ENCODE measurements at places on chromosomes 7 and 10.
A peak's percentile ranks its signal among the peaks of the same experiment; 100 is the strongest.

- no peak for DNase-seq
These were observed 22.6 kb upstream of the LRRC72 start for GRCh38 chr7:16504019-16504418.

GRCh38 chr10:110679486-110680272, 35.5 kb downstream of the RBM20 start:
- no peak for DNase-seq

DNA sequence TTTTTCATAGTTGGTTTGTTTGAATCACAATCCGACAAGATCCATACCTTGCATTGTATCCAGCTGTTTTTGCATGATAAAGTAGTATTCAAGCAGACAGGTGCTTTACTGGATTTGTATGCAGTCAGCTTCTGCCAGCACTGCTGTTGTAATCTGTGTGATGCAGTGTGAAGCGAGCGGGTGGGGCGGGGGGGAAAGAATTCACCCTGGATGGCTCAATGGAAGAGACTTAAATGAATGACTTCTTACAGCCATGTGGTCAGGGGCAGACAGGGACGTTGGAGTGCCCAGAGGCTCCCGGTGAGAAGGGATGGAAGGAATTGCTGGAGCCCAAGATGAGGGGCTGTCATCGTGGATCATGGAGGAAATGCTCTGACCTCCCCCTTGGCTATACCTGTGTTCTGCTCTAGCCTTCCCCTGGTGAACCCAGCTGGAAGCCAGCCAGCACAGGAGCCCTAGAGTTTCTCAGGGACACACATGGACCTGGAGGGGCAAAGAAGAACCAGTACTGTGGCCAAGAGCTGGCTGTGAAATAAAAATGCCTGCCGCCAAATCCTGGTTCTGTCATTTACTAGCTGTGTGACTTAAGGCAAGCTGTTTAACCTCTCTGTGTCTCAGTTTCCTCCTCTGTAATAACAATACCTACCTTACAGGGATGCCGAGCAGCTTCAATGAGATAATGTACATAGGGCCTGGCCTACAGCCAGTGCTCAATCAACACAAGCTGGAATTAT, 14.1 kb downstream of the NFE2L3 start:
- no peak for DNase-seq

DNA sequence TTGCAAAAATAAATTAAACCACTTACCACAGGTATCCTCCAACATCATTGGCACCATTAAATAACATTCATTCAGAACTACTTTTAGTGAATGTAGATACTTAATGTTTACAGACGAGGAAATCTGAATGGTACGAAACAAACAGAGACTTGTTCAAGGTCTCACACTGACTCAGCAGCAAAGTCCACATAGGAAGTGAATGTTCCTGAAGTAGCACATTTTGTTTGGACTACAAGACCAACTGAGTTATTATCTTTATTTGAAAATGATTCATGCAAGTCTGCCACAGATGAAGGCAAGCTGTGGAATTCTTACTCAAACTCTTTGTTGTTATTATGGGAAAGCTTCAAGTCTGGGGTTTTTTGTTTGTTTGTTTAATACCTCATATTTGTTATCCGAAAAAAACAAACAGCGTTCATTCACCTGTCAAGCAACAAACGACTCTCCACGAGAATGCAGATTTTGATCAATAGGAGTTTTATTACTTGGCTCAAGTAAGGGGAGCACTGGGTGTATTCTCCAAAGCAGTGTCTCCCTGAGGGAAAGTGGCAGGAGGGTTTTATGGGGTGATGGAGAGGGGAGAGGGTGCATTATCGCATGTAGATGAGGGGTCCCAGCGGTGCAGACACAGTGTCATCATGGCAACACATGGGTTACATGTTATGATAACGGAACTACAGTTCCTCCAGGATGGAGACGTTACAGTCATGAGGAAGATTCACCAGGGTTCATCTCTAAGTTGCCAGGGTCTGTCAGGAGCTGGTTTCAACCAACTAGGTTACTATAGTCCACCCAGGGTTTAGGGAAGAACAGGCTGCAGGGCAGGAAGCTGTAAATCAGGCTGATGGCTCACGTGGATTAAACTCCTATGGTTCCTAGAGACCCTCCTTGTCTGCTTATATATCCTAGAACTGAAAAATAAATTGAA, 147.7 kb upstream of the AKR1E2 start:
- no peak for DNase-seq

DNA sequence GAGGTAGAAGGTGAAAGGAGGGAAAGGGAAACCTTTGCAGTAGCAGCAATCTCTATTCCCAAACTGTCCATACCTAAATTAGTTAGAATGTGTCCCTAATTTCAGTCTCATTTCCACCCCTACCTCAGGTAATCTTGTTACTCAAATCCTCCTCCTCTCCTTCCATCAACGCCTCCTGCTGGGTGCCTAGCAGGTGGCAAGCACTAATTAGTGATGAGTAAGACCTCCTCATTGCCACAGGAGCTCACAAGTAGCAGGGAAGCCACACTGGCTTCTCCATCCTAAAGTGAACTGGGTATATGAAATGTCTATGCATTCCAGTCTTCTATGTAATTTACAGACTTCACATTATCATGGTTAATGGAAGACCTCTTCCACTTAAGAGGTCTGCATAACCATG, 25.7 kb upstream of the FAM133B start:
- DNase-seq = no peak

- DNase-seq = no peak
These were observed 34.5 kb upstream of the CYP26C1 start for GRCh38 chr10:93026072-93026471.

- DNase-seq = no peak
These were observed 285.2 kb upstream of the KLF6 start for GRCh38 chr10:4070184-4070583.

GRCh38 chr10:120559800-120560199, 102.8 kb downstream of the PLPP4 start:
- no peak for DNase-seq

- DNase-seq = no peak
These were observed 214.5 kb downstream of the DIP2C start for GRCh38 chr10:474946-475345.

DNA sequence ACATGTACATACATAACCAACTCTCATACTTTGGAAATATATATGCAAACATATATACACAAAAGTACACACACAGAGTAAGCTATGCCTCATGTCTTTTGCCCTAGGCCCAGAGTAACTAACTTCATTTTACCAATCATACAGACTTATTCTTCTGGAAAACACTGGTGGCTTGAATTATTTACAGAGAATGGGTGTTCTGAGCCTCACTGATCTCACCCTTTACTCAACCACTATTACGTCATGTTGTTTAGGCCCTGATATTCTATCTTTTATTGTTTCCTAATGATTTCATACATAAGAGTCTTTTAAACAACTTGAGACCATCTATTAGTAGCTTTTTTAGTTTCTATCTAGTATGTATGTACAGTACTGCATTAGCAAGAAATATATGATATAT, 43.0 kb downstream of the ANK3 start:
- DNase-seq = no peak

- no peak for DNase-seq
These were observed 229.3 kb upstream of the KMT2E start for GRCh38 chr7:104784686-104785085.

DNA sequence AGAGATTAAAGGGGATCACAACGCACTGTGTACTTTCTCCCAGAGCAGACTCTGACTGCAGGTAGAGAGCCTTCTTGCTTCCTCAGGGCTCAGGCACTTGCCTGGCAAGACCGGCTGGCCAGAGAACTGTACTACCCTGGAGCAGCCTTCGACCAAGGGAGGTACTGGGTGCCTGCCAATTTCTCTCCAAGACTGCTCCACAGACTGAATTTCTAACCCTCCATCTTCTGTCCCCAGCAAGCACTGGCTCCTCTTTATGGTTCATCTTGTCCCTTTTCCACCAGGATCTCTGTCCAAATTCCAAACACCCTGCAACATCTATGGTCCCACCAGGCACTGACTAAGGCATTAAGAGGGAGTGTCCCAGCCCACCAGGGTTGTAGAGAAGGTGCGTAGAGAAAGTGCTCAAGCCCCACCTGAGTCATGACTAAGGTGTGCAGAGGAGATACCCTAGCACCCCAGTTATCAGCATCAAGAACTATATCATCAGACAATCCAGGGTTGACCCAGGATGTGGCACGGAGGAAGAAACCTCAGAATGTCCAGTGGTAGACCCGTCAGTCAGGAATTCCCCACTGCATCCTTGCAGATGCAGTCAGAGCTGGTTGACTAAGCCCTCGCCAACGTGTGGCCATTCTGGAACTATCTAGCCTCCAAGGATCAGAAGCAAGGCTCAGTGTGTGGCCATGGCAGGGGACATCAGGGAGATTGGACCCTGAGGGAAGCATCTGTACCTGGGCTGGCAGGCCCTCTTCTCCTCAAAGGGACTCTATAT, 60.9 kb upstream of the CAMK2B start:
- DNase-seq = no peak

DNA sequence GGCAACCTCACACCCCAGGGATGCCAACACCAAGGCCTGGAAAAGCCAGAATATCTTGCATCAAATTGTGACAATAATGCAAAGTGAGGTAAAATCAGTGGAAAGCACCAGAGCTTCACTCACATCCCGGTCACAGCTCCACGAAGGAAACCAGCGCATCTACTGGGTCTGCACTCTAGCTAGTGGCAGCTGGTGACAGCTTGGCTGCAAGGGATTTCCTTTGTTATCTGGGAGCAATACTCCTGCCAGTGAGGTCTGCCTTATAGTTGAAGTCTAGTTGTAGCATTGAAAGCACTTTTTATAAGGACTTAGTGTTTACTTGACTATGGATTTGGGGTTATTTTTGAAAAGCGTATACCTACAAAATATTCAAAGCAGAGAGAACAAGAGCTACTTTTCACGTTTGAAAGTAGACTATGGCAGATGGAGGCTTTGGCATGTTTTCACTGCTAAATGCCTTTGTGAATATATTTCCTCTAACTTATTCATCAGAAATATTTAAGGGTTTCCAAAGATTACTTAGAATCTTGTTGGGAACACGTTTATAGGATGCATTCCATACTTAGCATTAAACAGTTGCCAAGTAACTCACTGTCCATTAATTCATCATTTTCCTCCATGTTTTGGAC, 26.1 kb downstream of the WDFY4 start:
- DNase-seq = no peak

DNA sequence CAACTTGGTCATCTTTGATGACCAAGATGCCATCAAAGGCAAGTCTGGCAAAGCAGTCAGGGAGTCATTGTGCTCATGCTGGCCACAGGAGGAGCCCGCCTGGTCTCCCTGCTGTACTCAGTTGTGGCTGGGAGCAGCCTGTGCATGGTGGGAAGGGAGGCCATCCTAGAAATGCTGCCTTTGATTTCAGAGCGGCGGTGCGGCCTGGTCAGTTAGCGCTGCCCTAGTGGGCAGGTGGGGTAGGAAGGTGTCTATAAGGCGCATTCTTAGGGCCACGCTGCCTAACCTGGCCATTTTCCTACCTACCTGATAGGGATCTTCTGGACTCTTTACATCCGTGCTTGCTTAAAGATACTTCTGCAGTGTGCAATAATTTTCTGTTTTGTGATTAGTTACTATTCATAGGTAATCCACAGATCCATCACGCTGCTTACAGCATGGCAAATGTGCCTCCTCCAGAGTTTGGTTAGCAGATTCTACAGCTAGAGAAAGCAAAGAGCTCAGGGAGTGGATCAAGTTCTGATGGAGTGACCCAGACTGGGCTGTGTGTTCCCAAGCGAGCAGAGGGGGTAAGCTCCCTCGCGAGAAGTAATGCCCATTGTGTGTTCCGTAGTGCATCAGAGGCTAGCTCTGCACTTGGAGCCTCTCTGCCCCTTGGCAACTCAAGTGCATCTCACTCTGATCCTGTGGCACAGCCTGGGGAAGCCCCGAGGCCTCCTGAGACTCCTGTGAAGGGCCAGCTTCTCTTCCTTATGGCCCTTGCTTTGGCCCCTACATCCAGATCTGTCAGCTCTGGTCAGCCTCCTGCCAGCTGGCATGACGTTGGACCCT, 970.1 kb upstream of the ZNF722 start:
- DNase-seq = no peak

GRCh38 chr7:132783824-132784223, 207.6 kb upstream of the PLXNA4 start:
- DNase-seq = no peak

- no peak for DNase-seq
These were observed 142.1 kb downstream of the PHTF2 start for GRCh38 chr7:77940647-77941046.

DNA sequence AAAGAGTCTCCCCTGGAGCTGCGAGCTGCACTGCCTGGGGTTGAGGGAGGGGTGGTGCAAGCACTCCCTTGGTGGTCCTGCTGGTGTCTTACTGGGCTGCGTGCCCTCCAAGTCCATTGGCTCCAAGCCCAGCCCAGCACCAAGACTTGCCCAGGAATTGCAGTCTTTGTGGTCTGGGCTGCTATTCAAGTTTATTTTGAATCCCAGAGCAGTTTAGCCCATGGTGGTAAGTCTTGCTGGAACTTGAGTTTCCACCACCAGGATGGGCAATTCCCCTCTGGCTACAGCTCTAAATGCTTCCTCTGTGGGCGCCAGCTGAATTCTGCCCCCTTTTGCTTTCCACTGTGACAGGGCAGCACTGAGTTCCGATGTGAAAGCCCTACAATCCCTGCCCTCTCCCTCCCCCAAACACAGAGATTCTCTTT, 25.1 kb downstream of the GALNT11 start:
- no peak for DNase-seq

- DNase-seq = no peak
These were observed 310.7 kb downstream of the PRKG1 start for GRCh38 chr10:51384971-51385370.

DNA sequence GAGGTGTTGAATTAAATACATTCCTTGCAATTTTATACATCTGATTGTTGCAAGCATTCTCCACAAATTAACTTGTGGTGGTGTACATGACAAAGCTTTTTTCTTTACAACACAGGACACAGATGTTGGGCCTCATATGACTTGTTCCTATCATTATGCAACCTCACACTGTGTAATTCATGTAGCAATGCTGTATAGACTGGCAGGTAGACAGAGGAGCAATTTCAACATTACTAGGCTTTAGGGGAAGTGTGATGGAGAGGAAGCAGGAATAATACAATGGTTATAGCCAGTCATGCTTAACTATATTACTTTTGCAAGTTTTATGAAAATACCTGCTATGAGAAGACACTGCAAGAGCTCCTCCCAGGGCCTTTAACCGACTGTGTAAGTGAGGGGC, 832.1 kb downstream of the CNTNAP2 start:
- no peak for DNase-seq

DNA sequence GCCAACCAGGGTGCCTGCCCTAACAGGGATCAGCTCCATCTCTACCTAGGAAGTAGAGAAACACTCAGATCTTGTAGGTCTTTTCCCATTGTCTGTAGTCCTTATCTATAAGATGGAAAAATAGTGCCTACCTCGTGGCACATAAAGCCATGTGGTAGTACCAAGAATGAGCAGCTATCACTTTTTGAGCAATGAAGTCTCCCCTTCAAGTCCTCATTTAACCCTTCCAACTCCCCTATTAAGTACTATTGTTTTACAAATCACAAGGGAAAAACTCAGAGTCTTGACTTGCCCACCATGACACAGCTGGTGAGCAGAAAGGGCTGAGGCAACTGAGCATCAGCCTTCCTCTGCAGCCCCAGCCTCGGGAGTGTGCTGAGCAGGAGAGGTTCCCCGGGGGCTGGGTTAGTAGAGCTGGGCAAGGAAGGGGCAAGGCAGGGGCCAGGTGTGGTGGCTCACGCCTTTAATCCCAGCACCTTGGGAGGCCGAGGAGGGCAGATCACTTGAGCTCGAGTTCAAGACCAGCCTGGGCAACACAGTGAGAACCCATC, 3.3 kb downstream of the FRAT2 start:
- peak; percentile 24 for DNase-seq
